MG63 (cell line): ENCODE measurements at places on chromosomes 3 and 15.

- no peak for DNase-seq
These were observed 116.9 kb upstream of the ARPP21 start for GRCh38 chr3:35522450-35522849.

- DNase-seq = no peak
These were observed 629.0 kb upstream of the TGFBR2 start for GRCh38 chr3:29977360-29977759.

DNA sequence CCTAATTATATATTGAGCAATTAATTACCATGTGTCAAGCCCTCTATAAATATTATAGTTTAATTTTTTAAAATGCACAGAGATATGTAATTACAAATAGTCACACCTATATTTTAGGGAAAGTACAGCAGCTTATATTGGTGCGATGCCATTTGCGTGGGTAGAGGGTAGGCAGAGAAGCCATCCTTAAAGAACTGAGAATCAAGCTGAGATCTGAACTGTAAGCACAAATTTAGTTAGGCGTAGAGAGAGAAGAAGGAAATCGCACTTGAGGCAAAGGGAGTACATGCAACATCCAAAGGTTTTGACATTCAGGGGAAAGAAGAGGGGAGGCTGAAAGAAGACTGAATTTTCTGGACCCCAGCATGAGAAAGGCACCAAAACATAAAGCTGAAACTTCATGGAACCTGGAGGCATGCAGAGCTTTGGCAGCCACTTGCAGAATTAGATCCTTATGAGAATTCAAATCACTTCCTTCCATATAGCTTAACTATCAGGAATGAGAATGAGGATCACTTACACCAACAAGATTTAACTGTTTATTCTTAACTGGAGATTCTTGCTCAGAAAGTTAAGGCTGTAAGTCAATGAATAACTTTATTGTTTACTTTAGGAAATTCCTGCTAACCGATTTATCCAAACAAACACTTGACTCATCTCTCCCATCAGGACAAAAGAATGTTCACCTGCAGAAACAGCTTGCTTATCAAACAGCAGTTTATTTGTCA lies 114.3 kb downstream of the TGFBR2 start:
- DNase-seq = peak; percentile 15

DNA sequence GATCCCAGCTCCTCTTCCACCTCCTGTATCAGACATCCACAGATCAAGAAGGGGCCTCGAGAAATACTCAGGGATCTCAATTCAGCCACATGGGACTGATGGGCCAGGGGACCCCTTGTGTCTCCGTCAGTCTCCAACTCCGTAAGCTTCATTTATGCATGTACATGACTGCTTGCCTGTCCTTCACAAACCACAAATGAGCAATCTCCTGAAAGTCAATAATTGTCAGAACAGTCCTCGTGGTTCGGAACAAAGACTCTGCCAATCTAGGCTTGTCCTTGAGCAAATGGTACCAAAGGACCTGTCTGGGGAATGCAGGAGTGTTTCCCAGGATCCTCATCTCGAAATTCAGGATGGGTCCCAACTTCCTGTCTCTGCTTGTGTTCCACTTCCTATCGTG lies 20.8 kb downstream of the SLC12A8 start:
- no peak for DNase-seq

DNA sequence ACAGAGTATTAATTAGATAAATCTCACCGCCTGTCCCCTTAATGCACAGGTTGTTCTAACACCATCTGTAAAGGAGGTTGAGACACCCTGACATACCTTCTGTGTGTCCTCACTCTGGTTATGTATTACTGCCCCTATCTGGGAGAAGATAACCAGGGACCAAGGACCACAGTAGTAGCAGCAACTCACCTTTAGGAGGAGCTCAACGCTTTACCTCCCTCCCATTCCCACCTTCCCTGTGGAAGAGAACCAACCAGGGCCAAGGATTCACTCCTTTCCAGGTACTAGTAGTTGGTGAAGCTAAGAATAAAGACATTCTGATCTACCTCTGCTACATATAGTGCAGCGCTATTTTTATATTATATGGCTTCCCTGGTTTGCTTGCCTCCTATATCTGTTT lies 232.6 kb downstream of the MEX3B start:
- DNase-seq = no peak

GRCh38 chr3:98690876-98691275 lies 72.3 kb upstream of the ST3GAL6 start:
- DNase-seq = peak; percentile 5

GRCh38 chr15:35458176-35458856 lies 87.6 kb downstream of the DPH6 start:
- no peak for DNase-seq

- DNase-seq = no peak
These were observed 178.0 kb downstream of the TPRG1 start for GRCh38 chr3:189349772-189350171.

DNA sequence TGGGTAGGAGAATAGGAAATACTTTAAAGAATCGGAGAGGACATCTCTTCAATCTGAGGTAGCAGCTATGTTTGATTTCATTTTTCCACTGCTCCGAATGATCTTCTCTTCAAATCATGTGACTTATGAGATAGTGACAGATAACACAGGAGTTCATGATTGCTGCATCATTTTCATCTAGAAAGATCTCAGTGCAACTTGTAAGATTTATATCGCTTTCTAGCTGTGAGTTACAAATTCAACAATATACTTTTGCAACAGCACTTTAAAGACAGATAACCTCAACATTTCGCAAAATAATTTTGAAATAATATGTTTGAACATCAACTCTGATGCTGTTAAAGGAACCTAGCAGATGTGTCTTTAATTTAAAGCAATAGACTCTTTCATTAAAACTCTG lies 99.9 kb upstream of the CCDC80 start:
- no peak for DNase-seq
